ENCODE measurements at places on chromosomes 16 and 17.

GRCh38 chr17:74452033-74452840 is 14.2 kb upstream of the CD300A start:
- DNase-seq = no peak

DNA sequence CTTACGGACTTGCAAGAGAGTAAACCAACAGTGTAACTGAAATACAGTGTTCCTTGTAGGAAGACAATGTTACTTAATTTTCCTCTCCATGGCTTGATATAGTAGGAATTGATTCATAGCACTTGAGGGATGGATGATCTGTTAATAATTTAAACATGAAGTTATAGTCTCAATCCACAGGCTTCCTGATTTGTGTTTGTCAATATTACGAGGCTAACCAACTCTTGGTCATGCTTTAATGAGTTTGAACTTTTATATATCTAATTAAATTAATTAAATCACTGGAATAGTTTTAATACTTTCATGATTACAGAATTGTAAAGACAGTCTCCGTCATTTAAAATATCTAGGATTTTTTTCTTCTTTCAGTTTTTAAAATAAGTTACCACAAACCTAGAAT is 112.0 kb upstream of the HAS3 start:
- DNase-seq = no peak

GRCh38 chr17:50148226-50149090 is 2.0 kb downstream of the PPP1R9B start:
- no peak for DNase-seq

- DNase-seq = no peak
Observed at GRCh38 chr16:56667581-56668571, at the start of gene MT1G. Gene MT1G (minus strand): TSS chr16:56668065. CDS start chr16:56667993, 72 bp downstream.

GRCh38 chr16:77459534-77460254 is 24.9 kb upstream of the ADAMTS18 start:
- no peak for DNase-seq

GRCh38 chr17:57945996-57946797 is 9.0 kb downstream of the CUEDC1 start:
- DNase-seq = no peak

DNA sequence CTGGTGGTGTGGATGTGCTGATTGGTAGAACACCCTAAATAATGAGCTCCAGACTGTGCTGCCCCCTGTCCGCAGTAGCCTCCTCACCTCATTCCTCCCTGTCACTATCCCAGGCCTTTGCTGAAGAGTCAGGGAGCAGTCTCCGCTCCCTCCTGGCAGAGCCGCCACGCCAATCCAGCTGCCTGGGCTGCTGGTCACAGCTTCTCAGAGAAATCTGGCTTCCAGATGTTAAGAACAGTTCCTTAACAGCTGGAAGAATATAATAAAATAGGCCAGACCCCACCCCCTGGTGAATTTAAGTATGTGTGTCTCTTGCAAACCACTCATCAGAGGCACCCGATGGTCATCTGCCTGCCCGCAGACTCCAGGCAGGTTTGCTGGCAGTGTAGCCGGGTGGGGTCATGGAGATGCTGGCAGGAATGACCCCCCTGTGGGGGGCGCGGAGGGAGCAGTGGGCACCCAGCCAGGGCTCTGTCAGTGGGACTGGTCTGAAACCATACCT is 161.0 kb downstream of the CCDC182 start:
- no peak for DNase-seq

GRCh38 chr17:183021-183420 is 1.6 kb upstream of the DOC2B start:
- no peak for DNase-seq

- DNase-seq = no peak
Observed at GRCh38 chr17:1375615-1376014, 24.4 kb downstream of the YWHAE start.

GRCh38 chr17:81254955-81255717 is 16.0 kb downstream of the NDUFAF8 start:
- DNase-seq = peak; percentile 47

GRCh38 chr17:58337600-58338453 is 9.2 kb upstream of the TSPOAP1 start:
- peak; percentile 85 for DNase-seq

- no peak for DNase-seq
Observed at GRCh38 chr17:63544467-63545301, 5.6 kb upstream of the DCAF7 start.

DNA sequence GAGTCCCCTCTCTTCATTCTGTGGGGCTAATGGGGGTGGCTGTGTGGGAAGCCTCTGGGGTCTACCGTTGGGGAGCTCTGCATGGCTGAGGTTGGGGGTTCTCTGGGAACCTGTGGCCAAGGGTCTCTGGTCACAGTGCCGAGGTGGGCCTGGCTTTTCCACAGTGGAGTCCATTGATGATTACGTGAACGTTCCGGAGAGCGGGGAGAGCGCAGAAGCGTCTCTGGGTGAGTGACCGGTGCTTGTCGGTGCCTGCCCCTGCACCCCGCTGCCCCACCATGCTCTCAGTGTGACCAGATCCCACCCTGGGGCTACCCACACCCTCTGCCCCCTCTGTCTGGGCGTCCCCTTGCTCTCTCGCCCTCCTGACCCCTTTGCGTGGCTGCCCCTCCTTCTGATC is 4.5 kb downstream of the LAT start:
- no peak for DNase-seq

GRCh38 chr16:57380671-57381462 is 8.6 kb downstream of the CX3CL1 start:
- no peak for DNase-seq

DNA sequence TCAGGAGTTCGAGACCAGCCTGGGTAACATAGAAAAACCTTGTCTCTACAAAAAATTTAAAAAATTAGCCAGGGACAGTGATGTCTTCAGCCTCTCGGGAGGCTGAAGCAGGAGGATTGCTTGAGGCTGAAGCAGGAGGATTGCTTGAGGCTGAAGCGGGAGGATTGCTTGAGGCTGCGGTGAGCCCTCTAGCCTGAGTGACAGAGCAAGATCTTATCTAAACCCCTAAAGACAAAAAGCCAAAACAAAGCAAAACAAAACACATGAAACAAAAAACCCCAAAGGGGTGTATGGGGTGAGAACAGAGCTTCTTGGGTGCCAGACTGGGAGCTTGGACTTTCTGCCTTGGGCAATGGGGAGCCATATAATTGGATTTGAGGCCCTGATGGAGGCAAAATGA is 2.6 kb downstream of the SPNS3 start:
- no peak for DNase-seq

- DNase-seq = no peak
Observed at GRCh38 chr17:30378241-30378824, 394 bp upstream of the CPD start.

GRCh38 chr17:37608351-37609169 is 658 bp downstream of the SYNRG start:
- DNase-seq = no peak

DNA sequence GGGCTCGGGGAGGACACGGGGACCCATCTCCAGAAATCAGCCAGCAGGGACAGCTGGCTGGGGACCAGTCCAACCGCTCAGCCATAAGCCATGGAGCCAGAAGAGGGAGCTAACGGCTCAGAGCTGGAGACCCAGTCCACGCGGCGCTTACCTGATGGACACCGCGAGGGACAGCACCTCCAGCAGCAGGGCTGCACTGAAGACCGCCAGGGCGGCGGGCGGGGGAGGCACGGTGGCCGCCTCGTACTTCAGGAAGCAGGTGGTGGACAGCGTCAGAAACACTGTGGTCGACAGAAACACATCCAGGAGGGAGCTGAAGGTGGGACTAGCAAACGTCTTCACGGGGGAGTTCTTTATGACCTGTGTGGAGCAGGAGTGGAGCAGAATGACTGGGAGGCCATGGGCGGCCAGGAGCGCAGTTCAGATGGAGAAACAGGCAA is 102.6 kb upstream of the CREBBP start:
- no peak for DNase-seq

- peak; percentile 84 for DNase-seq
Observed at GRCh38 chr16:82016964-82017363, 5.7 kb upstream of the SDR42E1 start.

DNA sequence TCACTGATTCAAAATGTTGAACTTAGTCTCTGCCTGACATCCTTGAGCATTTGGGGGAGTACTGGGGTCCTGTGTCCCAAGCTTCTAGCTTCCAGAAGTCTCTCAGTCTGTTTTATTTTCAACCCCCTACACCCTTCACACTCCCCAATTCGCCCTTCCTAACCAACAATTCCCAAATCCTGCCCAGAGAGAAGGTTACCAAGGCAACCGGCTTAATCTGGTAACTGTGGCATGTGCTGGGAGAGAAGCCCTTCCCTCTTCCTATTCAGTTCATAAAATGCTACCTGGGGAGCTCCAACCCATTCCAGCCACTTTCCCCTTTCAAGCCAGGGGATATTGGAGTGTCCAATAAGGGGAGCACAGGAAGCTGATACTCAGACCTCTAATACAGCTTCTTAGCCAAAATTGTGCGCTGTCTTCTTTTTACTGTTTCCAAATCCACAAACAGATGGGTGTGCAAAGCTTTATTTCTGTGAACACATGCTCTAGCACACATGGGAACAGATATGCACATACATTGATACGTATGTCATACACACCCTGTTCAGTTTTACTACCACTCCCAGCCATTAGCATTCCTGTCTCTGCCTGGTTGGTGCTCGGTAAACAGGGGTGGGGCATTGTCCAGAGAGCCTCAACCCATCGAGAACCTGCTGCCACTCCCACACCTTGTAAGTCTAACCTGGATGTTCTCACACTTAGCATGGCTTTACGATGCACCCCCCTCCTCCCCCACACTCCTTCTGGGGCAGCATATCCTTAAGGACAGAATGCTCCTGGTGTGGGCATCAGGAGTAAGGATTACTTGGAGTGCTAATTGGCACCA is 1.1 kb upstream of the RAPGEFL1 start:
- DNase-seq = no peak

DNA sequence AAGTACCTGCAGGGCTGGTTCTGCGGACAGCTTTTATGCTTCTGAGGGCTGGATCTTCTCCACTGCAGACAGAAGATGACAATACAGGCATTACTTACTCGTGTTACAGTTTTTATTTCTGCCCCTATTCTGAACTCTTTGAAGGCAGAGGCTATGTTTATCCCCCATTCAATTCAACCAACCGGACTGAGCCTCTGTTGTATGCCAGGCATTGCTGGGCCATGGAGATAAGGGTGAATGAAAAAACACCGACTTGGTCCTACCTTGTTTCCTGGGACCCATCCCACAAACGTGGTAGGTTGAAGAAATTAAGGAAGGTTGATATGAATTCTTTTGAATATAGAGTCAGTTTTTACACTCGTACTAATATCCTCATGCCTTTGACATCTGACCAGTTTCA is 10.0 kb upstream of the HP start:
- DNase-seq = no peak

GRCh38 chr17:78232859-78233173 is 1.4 kb downstream of the TMEM235 start:
- no peak for DNase-seq

- no peak for DNase-seq
Observed at GRCh38 chr17:75345514-75346167, 56.4 kb upstream of the SLC25A19 start.

- no peak for DNase-seq
Observed at GRCh38 chr16:55503726-55504550, 4.9 kb upstream of the LPCAT2 start.

DNA sequence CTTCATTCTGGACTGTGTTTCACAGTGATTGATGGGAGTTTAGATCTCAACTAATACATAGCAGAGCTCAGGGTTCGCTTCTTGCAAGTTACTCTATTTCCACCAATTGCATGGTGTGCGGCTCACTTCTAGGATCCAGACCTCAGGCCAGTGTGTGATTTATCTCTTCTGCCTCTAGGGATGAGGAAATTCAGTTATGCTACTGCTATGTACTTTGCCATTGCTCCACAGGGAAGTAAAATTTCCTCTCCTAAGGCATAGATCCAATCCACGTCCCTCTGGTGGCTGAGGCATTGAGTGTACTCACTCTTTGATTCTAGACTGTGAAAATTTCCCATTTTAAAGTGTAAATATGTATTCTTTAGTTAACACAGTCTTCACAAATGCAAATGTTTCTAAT is 214.1 kb downstream of the HS3ST3B1 start:
- DNase-seq = no peak

DNA sequence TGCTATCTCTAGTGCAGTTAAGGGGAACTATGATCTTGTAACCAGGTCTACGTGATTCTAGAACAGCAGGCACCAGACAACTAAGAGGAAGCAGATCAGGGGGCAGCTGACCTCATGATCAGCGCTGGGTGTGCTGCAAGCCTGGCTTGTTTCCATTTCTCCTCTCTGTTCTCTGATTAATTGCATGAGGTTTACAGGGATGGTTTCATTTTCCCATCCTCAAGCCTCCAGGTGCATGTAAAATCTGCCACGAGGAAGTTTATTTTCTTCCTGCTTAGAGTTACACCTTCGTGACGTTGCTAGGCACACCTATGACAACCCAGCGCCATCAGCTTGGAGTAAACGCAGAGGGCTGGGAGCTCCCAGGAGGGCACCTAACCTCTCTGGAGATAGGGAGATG is 4.3 kb upstream of the NUPR1 start:
- DNase-seq = no peak
